ENCODE measurements at places on chromosomes 7 and 10. TPM values are rescaled to one million over a fixed set of nuclear protein-coding genes. Genes with fewer than 3 reads are reported as not detected.

The NUPR2 gene
- total RNA-seq, result not detected

The PTF1A gene
- total RNA-seq, result not detected

The RINT1 gene
- 24.7 TPM for total RNA-seq

The IDI1 gene
- 104 TPM for total RNA-seq

- no peak for DNase-seq
Observed at GRCh38 chr10:47031211-47031900, 120.1 kb downstream of the PTPN20 start.

The PTPRZ1 gene
- not detected for total RNA-seq

- no peak for DNase-seq
Observed at GRCh38 chr7:107937531-107937930, 46.5 kb downstream of the DLD start.

DNA sequence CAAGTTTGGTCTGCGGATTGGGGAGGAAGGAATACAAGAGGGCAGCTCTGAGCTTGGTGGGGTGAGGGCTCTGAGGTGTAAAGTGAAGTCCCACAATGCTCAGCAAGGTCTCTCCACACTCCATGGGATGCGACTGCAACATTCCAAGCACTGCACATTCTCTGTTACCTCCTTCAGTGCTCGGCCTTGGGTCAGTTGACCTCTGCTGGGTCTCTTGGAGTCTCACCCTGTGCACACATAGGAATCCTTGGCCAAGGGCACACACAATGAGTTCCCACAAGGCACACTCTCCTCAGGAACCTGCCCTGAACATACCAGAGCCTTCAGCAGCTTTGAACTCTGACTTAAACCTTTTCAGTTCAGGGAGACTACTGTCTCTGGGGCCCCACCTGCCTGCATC is 2.4 kb upstream of the WDFY4 start:
- no peak for DNase-seq

GRCh38 chr7:89232-90019 is 102.9 kb upstream of the FAM20C start:
- DNase-seq, result peak; percentile 98

DNA sequence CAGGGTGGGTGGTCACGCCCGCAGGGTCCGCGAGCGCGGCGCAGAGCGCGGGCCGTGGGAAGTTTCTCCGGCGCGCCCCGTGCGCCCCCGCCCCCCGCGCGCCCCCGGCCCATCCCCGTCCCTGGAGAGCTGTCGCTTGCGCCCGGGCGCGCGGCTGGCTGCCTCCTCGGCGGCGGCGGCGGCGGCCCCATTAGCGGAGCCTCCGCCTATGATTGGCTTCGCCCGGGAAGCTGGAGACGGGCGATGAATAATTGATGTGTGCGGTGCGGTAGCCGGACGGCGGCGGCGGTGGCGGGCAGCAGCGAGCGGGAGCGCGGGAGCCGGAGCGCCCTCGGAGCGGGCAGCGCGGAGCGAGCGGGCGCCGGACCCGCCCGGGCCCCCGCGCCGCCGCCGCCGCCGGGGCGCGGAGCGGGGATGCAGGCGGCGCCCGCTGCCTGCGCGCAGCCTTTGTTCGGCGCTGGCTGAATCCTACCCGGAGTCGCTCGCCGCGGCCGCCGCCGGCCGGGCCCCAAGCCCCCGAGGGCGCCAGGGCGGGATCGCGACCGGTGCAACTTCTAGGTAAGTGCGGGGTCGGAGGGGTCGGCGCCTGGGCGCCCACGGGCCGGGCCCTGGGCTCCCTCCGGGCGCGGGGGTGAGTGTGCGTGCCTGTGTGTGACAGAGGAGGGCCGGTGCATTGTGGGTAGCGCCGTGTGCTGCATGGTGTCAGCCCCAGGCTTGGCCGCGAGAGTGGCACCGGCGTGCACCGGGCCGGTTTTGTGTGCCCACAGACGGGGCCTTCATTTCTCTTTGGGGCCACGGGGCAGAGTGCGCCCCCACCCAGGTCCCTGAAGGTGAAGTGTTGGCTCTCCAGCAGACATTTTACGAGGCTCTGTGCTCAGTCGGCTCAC is 103.8 kb upstream of the PPIF start:
- DNase-seq, result no peak

The TMEM176B gene
- total RNA-seq, result not detected

The GNAI1 gene
- total RNA-seq, result 55.1 TPM

- no peak for DNase-seq
Observed at GRCh38 chr10:77539147-77539935, 98.3 kb downstream of the KCNMA1 start.

The PIP gene
- total RNA-seq, result not detected

- DNase-seq, result no peak
Observed at GRCh38 chr10:51063166-51063565, 11.1 kb upstream of the PRKG1 start.

The HBP1 gene
- 66.1 TPM for total RNA-seq

- no peak for DNase-seq
Observed at GRCh38 chr10:14774214-14774580, 500 bp downstream of the FAM107B start.

The CYP3A5 gene
- total RNA-seq, result 1.9 TPM

The PON3 gene
- not detected for total RNA-seq

The EN2 gene
- not detected for total RNA-seq

DNA sequence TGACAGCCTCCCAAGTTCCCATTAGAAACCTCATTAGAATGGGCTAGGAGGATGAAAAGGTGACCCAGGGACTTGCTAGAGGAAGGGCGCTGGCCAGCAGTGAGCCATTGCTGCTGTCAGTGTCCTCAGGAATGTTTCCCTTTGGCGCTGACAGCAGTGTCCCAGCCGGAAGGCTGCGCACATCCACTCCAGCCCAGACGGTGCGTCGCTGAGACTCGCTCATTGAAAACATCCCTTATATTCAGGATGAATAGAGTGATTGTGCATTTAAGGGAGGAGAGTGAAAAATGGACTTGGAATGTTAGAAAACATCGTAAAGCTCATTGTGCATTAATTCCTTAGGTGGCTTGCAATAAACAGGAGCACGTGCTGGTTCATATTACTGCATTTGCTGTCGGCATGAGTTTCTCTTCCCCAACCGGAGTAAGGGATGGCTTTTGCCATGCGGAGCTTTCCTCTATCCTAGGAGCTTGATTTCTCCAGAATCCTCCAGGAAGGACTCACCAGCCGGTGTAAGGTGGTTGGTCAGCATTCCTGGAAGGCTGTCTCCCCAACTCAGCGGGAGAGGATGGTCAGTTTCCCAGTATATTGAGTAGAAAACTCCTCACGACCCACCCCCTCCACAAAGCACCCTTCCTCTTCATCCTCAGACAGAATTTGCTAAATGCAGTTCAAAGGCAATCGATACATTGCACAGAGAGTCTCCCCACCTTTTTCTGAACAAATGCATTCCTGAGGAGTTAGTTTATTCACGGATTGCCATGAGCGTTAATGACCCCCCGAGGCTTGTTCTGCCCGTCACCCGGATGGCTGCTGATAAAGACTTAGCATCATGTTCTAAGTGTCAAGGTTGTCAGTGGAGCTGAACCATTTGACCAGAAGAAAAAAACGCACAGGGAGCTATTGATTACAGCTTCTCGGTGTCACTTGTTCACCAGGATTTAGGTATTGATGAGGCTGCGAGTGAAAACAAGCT is 201.8 kb downstream of the EBF3 start:
- no peak for DNase-seq

- DNase-seq, result peak; percentile 23
Observed at GRCh38 chr10:112202561-112203241, 19.1 kb upstream of the GPAM start.

The JCAD gene
- 3.2 TPM for total RNA-seq

DNA sequence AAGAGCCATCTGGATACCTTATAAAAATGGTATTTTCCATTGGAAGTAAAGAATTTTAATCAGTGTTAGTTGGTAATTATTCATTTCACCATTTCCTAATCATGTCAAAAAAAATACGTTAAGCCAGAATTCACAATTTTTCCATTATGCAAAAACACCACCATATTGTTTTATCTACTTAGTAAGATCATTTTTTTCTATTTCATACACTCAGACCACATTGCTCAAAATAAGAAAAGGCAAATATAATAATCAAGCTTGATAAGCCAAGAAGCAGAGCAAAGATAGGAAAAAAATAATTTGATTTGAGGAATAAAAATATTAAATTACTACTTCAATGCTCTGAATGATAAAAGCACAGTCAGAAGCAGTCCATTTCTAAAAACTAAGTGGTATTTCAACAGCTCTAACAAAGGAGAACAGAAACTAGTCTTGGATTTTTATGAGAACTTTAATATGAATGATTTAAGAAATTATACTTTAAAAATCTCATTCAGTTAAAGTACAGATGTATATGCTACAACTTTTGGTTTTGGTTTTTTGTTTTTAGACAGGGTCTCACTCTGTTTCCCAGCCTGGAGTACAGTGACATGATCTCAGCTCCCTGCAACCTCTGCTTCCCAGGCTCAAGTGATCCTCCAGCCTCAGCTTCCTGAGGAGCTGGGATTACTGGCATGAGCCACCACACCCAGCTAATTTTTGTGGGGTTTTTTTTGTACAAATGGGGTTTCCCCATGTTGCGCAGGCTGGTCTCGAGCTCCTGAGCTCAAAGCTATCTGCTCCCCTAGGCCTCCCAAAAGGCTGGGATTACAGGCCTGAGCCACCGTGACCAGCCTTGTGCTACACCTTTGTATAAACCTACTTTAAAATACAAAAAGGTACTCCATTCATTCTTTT is 46.6 kb downstream of the LRRN3 start:
- peak; percentile 40 for DNase-seq

The GJC3 gene
- total RNA-seq, result not detected

The HYAL4 gene
- not detected for total RNA-seq

- no peak for DNase-seq
Observed at GRCh38 chr10:128499956-128500355, 373.7 kb upstream of the MKI67 start.

DNA sequence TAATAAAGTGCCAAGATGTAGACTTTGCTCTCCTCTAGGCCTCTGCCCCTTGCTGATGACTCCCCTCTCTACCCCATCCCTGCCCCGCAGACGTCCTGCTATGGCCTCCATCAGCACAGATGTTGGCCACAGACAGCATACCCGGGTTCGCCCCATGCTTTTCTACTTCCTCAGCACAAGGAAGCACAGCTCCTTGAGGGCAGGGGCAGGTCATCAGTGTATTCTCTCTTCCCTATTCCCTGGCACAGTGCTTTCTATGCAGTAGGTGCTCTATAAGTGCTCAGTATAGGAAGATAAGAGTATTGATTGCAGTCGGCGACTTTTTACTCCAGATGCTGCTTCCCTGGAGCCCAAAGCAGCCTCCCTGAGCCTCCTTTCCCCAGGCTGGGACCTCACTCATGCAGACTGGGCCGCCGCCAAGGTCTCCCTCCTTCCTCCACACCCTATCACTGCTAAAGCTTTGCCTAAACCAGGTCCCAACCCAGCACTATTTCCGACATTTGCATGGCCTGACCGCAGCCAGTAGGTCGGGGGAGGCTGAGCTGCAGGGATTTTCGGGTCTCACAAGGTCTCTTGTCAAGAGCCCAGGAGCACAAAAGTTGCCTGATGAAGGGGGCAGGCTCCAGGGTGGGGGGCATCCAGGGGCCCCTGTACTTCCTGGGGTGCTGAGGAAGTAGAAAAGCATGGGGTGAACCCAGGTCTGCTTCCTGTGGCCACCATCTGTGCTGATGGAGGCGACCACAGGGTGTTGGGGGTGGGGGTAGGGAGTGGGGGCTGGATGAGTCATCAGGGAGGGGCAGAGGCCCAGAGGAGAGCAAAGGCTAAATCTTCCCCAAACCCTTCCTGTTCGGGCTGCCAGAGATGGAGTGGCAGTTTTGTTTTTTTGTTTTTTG is 8.0 kb downstream of the CALHM3 start:
- peak; percentile 65 for DNase-seq

- DNase-seq, result no peak
Observed at GRCh38 chr7:113207441-113207840, 89.1 kb upstream of the SMIM30 start.

DNA sequence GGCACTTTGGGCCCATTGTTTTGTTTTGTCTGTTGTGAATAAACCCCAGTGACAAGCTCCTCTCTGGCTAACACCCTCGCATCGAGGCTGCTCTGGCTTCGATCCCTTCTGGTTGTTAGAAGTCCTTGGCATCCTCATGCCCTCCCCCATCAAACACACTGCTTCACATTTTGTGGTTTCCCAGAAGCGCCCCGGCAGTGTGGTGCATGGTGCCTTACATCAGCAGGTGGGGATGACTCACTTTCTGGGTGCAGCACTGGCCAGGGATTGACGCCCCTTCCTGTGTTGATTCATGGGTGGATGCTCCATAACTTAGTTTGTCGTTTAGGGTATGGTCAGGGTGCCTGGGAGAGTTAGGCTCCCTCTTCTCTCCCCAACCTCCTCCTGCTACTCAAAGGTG is 51.4 kb downstream of the PLPP4 start:
- DNase-seq, result peak; percentile 96

- peak; percentile 83 for DNase-seq
Observed at GRCh38 chr10:79070606-79071395, 2.0 kb downstream of the ZMIZ1 start.

- no peak for DNase-seq
Observed at GRCh38 chr7:133534816-133535215, 281.9 kb downstream of the EXOC4 start.

The SKIDA1 gene
- total RNA-seq, result 0.53 TPM

DNA sequence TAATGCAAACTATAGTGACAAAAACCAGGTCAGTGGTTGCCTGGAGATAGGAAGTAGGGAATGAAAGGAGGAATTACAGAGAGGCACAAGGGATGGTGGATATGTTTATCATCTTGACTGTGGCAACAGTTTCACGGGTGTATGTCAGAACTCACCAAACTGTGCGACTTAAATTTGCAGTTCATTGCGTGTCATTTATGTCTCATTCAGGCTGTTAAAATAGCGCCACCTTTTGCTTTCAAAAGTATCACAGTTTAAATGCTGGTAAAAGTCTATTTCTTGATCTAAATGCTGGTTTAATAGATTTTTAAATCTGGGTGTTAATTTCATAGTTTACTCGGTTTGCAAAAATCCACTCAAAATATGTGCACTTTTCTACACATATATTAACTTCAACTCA is 51.0 kb downstream of the PTTG1IP2 start:
- DNase-seq, result no peak

All from A172 (cell line).